Activated naive CD8-positive, alpha-beta T cell treated with anti-CD3 and anti-CD28 coated beads for 36 hours (primary cell): ENCODE measurements at places on chromosomes 13 and 19.

DNA sequence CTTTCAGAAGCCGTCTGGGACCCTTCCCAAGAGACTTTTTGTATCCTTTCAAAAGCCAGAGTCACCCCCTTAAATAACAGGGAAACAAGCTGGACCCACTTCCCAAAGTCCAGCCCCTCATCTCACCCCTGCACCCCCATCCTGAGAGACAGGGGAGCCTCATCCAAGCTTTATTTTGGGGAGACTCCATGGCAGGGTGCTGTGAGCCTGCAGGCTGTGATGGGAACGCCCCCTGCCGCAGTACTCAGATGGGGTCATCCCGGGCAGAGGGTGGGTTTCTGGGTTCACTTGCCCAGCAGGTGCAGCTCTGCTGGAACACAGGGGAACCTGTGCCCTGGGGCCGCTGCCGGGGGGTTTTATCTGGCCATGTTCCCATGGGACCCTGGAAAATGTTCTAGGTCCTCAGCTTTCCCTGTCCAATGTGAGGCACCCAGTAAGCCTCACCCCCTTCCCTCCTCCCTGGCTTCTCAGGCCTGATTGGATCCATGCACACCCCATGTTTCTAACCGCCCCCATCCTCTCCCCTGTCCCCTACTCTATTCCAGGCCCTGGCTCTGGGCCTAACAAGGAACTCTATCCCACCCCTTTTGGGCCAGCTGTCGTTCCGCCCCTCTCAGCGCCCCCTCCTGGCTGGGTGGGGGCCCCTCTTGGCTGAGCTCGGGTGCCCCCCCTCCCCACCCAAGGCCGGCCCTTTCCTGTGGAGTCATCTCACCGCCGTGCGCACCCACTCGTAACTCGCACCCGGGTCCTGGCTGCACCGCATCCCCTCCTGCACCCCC is 1.0 kb downstream of the HIF3A start:
- no peak for DNase-seq

DNA sequence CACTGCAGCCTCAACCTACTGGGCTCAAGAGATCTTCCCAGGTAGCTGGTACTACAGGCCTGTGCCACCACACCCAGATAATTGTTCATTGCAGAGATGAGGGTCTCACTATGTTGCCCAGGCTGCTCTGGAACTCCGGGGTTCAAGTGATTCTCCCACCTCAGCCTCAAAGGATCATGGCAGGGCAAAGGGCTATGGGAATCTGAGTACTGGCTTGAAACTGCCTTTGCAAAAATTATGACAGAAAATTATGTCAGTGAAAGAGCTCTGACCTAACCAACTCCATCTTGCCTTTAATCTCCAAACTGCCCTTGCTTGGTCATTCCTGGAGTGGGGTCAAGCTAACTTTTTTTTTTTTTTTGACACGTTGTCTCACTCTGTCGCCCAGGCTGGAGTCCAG is 1.3 kb upstream of the DNASE2 start:
- DNase-seq, result no peak

- no peak for DNase-seq
These were observed 64.8 kb upstream of the ZNF85 start for GRCh38 chr19:20858218-20858617.

DNA sequence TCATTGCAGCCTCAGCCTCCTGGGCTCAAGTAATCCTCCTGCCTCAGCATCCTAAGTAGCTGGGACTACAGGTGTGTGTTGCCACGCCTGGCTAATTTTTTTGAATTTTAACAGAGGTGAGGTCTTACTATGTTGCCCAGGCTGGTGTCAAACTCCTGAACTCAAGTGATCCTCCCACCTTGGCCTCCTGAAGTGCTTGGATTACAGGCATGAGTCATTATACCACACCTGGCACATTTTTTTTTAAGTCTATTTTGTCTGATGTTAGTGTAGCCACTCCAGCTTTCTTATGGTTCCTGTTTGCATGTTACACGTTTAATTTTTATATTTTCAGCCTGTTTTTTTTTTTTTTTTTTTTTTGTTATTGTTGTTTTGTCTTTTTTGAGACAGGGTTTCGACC is 24.8 kb downstream of the KDM4B start:
- no peak for DNase-seq

DNA sequence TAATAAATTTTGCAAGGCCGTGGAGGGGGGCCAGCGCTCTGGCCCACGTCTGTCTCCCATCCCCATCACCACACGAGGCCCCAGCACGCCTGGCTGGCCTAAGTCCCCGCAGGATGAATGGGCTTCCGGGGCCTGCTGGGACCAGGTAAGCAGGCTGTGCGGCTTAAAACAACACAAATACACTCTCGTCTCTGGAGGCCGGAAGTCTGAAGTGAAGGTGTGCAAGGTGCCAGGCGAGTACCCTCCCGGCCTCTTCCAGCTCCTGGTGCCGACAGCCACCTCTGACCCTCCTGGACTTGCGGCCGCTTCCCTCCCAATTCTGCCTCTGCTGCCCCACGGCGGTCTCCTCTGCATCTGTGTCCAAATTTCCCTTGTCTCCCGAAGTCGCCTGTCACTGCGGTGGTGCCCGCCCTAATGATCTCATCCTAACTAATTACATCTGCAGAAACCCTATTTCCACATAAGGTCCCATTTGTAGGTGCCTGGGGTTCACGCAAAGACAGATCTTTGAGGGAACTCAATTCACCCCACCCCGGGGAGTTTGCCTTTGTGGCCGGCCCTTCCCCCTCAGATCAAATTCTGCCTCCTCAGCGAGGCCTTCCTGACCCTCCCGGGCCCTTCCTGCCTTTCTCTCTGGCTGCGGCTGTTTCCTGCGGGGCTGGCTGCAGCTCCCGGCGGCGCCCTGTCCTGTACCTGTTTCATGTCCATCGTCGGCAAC is 8.1 kb upstream of the PTBP1 start:
- no peak for DNase-seq

DNA sequence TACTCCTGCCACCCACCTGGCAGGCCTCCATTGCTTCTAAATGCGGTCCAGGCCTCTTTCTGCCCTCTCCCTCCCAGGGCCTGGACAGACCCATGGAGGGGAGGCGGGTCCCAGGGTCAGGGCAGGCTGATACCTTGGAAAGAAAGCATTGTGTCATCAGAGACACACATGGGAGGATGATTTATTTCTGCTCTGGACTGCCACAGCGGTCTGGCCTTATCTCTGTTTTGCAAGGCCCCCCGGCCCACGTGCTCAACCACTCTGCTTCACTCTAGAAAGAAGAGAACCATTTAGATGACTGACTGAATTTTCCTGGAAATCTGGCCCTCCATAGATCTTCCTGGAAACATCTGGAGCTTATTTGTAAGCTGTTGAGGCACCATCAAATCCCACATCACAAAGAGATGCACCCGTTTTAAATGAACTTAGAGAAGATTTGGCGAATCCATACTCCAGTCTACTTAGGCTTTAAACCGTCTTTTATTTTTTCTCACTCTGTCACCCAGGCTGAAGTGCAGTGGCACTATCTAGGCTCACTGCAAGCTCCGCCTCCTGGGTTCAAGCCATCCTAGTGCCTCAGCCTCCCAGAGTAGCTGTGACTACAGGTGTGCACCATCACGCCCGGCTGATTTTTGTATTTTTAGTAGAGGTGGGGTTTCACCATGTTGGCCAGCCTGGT is 48.3 kb upstream of the URI1 start:
- no peak for DNase-seq

- no peak for DNase-seq
These were observed 551.6 kb downstream of the MYO16 start for GRCh38 chr13:109180905-109181425.

- no peak for DNase-seq
These were observed 29.6 kb downstream of the GJA3 start for GRCh38 chr13:20131057-20131832.

- no peak for DNase-seq
These were observed 7.8 kb downstream of the ZBTB7A start for GRCh38 chr19:4058693-4059452.

DNA sequence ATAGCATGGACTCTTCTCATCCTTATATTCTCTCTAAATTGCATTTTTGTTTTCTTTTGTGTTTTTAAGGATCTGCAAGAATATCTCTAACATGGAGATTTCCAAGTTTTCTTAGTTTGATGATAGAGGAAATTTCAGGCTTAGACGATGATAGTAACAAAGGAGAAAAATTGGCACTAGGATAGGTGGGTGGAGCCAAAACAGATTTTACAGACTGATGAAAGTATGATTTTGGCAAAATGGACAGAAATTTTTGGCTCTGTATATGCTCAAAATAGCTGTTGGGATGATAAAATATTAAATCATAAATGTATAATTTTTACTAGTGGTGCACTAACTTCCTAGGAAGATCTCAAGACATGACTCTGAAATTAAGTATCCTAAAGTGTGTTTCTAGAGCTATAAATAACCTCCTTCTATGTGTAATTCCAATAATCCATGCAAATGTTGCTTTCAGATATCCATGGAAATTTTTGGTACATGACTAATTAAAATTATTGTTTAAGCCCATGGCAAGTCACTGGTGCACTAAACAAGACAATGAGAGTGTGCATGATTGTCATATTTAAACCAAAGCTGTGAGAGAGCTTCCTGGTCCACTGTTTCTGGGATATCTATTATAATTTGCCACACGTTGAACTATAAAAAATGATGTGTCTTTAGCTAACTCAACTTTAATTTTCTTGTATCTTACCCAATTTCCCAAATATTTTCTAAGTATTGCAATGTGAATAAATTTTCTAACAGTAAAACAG is 55.8 kb upstream of the NBEA start:
- DNase-seq, result no peak

DNA sequence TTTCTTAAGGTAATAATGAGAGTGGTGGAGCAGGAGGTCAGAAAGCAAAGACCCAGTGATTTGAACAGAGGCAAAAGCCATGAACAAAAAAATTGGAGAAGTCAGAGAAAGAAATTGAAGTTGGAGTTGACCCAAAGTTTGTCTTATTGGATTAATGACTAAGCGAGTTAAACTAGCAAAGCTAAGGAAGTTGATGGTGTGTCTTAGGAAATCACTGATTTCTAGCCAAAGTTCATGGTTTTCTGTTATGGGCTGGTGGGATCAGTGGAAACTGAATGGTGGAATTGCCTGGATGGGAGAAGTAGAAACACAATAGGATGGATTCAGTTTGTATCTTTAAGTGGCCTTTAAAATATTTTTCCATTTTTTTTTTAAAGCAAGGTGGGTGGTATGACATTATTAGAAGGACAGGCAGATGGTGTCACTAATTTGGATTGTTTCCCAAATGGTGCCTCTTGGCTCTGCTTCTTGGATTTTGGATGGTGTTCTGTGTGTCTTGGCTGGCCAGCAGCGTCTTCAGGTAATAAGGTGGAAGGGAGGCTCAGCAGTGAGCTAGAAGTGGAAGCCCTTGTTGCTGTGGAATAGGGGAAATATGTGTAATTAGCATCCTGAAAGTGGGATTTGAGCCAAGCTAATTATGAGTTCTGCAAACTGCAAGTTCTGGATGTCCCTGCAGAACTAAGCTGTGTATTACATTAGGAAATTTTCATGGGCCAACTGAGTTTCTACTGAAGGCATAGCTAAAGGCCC is 302.9 kb downstream of the LMO7 start:
- DNase-seq, result no peak

- DNase-seq, result no peak
These were observed 281.6 kb downstream of the DNAJC15 start for GRCh38 chr13:43304945-43305344.

DNA sequence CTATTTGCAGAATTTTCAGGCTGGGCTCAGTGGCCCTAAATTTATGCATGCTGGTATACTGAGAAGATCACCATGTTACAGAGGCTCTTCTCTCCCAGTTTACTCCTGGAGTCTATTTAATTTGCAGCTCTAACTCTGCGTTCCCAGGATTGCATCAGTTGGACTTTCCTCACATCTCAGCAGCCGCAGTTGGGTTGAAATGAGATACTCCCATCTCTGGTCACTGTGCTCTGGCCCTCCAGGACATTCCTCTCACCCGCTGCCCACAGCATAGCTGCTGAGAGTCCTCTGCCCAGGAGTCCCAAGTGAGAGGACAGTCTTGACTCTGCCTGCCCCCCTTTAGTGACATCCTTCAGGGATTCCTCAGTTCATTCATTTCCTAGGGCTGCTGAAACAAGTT is 150.9 kb downstream of the LACC1 start:
- no peak for DNase-seq

- no peak for DNase-seq
These were observed 10.8 kb downstream of the FBXO17 start for GRCh38 chr19:38964738-38965137.

GRCh38 chr13:99463646-99464397 is 37.5 kb upstream of the TM9SF2 start:
- DNase-seq, result no peak

DNA sequence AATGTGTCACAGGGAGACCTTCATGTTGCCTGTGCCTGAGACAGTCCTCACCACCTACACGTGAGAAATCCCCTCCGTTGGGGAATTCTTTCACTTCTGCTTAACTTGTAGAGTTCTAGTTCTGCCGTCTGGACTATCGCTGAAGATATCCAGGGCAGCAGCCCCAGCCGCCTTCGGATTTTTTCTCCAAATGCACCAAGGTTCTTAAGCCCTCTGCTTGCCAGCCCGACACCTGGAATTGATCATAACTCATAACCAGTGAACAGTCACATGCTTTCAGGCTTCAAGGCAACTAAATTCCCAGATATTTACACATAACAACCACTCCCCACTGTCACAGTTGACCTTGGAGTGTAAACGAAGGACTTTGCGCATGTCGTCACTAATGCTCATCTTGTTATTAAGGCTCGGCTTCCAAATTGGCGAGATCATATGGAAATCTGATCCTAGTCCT is 114.4 kb downstream of the RAB20 start:
- no peak for DNase-seq

DNA sequence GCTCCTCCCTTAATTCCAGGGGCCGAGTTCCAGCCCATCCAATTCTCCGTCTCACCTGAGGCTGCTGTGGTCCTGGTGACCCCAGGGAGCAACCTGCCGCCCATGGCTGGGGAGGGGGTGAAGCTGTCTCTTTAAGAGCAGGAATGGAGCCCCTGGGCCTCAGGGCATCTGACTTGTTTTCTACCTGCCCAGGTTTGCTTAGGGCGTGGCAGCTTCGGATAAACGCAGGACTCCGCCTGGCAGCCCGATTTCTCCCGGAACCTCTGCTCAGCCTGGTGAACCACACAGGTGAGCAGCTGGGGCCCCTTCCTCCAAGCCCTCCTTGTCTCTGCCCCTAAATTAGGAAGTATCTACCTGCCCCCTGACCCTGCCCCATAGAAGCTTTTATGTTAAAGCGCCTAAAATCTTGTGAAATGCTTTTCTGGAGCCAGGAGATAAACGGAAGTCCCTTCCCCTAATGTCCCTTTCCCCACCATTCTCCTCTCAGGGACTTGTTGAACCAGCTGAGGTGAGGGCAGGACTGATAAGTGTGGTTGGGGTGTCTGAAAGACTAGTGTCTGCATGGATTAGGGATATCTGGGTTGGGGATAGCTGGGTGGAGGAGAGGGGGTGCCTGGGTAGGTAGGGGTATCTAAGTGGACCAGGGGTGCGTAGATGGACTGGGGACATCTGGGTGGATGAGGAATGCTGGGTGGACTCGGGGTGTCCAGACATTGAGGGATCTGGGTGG is 614 bp downstream of the FXYD3 start:
- no peak for DNase-seq

GRCh38 chr13:59951011-59951410 is 212.7 kb downstream of the DIAPH3 start:
- DNase-seq, result no peak
